T-helper 9 cell (primary cell): ENCODE measurements at places on chromosomes 7 and 10.

DNA sequence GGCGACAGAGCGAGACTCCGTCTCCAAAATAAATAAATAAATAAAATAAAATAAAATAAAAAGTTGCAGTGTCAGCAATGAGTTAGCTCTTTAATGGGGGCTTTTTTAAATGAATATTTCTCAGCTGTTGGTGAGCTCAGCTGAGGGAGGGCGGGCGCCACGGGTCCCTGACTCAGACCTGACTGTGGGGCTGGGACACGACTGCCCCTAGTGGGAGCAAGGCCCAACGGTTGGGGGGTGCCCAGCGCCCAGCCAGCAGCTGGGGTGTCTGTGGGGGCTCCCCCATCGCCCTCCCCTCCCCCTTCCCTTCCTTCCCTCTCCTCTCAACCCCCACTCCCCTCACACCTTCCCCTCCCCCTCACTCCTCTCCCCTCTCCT is 46.6 kb downstream of the PWWP2B start:
- DNase-seq, result peak; percentile 58

DNA sequence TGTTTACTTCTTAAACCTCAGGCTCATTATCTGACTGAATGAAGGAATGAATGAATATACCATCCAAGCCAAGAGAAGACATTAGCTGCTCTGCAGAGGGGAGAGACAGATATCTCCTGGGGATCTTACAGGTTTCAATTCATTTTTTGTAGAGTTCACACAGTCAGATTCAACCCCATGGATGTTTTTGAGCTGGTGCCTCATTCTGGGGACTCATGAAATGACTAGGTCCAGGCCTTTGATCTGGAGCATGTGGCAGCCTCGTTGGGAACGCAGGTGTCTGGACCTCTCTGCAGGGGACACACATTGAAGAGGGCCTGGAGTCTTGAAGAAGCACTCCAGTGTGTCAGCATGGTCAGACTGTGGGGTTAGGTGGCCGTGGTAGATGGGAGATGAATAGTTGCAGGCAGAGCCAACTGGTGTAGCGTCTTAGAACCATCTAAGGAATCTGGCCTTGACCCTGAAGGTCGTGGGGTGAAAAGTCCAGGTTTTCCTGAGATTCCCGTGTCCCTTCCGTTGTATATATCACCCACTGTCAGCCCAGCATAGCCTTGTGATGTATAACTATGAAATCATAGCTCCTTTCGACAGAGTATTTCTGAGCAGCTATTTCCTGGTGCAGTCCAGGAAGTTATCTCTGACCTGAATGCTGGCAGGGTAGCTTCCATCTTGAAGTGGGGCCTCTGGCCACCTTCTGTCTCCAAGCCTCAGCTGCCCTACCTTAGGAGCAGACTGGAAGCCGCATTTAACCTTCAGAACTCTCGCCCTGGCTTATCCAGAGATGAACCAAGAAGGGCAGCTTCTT is 22.3 kb downstream of the BTBD16 start:
- DNase-seq, result no peak

GRCh38 chr7:115146148-115146547 is 224.3 kb downstream of the MDFIC start:
- no peak for DNase-seq

GRCh38 chr10:80407812-80408241 is 524 bp upstream of the PRXL2A start:
- DNase-seq, result no peak

DNA sequence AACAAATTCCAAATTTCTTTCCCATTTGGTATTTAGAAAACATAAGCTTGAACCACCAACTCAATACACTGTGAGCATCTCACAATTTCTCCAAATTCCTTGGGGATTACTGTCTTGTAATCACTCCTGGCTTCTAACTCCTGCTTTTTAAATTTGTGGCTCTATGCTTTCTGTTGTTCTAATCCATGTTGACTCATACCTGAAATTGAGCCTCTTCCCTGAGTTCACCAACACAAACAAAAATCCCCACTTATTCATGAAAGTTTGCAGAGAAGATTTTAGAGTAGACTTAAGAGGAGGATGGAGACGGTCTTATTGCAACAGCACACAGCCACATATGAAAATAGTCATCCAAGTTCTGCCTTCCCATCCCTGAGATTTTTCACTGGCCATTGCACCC is 252.5 kb downstream of the PTEN start:
- DNase-seq, result no peak

DNA sequence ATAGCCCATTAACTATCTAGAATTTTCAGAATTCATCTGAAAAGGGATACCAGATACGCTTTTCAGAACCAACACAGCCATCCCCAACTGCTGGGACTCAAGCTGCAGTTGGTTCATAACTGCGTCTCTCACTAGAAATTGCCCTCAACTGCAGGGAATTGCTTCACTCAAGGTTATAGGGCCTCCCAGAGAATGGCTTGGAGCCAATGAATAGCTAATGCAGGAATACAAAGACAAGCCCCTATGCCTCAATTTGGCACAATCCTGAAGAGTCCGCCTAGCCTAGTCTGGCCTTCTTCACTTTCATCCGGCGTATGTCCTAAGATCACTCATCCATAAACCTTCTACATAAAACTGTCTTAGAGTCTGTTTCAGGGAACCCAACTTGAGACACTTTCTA is 164.0 kb downstream of the SKAP2 start:
- no peak for DNase-seq

DNA sequence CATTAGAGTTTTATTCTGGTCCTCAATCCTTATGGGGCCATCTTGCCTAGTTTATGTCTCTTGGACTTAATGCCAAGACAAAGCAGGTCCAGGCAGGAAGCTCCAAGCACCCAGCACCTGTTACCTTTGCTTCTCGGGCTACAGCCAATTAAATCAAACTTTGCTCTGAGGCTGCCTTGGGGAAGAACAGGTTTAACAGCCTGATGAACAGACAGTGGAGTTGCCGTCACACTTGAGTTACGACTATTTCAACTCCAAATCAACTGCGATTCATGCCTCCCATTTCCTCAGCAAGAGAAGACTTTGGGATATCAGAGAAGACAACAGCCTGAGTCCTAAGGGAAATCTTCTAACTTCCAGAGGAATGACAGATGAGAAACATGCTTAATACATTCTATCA is 62.2 kb downstream of the XPNPEP1 start:
- no peak for DNase-seq
